ENCODE measurements at places on chromosomes 4 and X.

- no peak for DNase-seq
These were observed 25.1 kb downstream of the UGDH start for GRCh38 chr4:39502019-39502663.

- no peak for DNase-seq
These were observed 12.1 kb downstream of the BMP2K start for GRCh38 chr4:78788007-78788889.

DNA sequence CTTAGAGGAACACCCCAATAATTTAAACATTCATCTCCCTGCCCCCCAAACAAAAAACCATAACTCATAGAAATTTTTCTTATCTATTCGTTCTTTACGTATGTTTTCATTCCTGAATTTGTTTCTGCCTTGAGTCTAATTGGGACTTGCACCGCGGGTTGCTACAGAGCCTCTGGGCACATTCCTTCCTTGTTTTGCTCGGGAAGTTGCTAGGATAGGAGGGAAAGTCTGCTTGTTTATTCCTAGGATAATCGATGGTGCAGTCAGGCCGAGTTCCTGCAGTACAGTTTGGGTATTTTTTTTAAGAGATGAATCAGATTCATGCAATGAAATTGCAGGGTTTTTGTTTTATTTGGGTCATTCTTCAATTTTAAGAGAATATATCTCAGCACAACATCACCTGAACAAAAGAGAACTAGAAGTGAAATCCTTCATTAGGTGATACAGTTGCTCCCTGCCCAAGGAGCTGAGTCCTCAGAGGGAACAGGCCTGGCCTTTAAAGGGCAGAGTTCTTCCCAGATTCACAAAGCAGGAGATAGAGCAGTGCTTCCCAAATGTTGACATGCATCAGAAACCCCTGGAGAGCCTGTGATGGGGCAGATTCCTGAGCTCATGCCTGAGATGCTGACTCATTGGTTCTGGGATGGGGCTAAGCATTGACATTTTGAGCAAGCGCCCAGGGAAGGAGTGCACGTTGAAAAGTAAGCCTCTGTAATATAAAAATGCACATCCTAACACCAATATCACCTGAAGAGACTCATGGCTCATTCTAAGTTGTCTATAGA is 114.9 kb upstream of the FAM9B start:
- DNase-seq: no peak

DNA sequence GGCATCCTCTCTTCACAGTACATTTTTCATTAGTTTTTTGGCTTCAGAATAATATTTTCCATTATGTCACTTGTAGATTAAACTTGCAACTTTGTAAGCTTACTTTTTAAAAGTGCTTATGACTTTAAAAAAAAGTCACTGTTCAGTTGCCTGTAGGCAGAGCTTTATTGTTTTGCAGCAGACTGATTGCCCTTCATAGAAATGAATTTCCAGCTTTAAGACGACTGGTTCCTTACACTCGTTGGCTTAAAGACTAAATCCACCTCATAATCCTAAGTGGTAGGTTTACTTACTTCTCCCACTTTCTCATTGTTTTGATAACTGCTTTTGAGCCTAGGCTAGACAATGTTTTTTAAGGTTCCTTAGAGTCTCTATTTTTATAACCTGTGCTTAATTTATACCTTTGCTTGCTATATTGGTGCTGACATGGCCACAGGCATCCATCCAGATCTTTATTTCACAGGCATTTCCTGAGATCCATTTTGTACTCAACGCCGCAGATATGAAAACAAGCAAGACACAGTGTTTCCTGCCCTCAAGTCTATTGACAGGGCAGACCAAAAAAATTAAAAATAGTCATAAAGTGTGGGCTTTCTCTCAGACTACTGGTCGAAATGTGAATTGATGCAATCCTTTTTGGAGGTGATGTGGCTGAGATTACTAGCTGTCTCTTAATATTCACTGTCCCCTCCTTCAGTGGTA is 12.6 kb upstream of the IL13RA2 start:
- no peak for DNase-seq

GRCh38 chr4:3192827-3193226 is 56.1 kb upstream of the MSANTD1 start:
- no peak for DNase-seq

DNA sequence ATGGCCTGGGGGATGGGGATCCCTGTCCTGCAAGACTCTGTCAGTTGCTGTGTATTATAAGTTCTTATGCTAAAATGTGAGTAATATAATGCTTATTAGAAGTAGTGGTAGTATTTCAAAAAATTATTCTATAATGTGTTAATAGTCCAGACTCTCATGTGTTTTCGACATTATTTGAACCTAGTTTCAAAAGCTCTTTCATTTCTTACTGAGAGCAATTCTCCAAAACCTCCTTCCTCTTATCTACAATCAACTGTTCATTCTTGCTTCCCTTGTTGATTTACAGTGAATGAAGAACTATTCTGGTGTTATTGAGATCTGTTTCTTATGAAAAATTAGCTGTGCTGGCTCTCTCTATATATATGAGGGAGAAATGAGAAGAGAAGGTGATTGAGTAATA is 32.9 kb upstream of the PTPN13 start:
- no peak for DNase-seq

DNA sequence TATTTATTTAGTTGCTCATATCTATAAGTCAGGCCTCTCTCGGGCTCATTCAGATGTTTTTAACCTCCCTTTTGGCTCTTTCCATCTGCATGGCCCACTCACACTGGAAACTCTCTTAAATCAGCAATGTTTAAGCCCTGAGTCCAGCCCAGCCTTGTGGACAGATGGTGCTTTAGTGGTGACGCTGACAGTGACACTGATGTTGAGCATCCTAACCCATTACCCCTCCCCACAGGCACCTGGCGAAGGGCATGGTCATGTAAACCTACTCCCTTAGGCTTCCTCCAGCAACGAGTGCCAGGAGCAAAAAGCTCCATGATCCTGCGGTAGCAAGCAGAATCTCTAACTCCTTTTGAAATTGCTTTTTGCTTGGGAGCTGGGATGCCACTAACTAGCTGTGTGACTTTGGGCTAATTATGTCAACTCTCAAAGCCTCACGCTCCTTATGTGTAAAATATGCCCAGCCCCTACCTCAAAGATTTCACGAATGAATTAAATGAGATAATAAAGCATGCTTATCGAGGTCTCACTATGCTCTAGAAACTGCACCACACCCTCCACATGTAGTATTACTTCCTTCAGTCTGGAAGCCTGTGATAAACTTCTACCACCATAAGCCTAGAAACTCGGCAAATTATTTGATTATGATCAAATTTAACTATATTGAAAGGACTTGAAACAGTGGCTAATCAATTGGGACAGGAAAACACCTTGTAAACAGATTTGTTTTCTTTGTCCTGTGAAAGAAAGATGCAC is 569.4 kb downstream of the BCOR start:
- no peak for DNase-seq

DNA sequence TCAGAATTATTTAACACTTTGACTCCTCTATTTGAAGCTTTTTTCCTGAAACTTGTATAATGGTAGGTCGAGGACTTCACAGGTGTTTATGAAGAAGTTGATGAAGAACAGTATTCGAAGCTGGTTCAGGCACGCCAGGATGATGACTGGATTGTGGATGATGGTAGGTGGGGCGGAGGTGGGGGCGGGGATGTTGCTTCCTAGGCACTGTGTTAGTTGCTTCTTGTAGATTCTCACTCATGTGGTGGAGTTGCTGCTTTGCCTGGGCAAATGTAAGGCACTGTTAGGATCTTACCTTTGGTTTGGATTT is 9.4 kb downstream of the POLA1 start:
- no peak for DNase-seq

- DNase-seq: peak; percentile 52
These were observed 130.1 kb upstream of the TECRL start for GRCh38 chr4:64539234-64539849.

DNA sequence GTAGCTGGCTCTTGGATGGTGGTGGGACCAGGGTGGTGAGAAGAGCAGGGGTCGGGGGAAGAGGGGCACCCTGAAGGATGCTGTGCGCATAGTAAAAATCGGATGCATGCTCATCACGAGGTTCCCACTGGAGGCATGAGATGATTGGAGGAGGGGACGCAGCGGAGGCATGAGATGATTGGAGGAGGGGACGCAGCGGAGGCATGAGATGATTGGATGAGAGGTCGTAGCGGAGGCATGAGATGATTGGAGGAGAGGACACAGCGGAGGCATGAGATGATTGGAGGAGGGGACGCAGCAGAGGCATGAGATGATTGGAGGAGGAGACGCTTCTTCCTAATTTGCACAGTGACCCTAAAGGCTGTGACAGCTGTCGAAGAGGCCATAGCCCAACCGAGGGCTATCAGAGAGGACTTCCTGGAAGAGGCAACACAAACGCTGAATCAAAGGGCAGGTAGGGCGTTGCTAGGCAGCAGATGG is 106.7 kb downstream of the ADRA2C start:
- no peak for DNase-seq

DNA sequence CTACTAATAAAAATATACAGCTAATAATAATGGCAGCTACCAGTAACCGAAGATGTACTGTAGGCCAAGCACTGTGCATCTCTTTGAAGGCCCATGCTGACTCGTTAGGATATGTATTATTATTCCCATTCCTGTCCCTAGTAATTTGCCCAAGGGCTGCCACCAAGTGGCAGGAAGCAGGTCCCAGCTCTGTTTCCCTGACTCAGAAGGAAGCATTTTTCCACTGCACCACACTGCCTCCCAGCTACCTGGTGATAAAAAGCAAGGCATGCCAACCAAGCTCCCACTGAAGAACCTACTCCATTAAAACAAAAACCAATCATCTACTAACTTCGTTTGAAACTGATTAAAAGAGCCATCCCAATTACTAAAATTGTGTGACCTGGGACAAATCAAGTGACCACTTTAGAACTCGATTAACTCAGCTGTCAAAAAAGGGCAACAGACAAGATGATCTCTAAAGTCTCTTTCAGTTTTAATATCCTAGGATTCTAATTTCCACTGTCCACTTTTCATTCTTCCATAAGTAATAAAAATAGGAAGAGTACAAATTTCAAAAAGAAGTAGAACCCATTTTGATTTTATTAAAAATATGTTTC is 24.3 kb upstream of the PGM2 start:
- peak; percentile 68 for DNase-seq

DNA sequence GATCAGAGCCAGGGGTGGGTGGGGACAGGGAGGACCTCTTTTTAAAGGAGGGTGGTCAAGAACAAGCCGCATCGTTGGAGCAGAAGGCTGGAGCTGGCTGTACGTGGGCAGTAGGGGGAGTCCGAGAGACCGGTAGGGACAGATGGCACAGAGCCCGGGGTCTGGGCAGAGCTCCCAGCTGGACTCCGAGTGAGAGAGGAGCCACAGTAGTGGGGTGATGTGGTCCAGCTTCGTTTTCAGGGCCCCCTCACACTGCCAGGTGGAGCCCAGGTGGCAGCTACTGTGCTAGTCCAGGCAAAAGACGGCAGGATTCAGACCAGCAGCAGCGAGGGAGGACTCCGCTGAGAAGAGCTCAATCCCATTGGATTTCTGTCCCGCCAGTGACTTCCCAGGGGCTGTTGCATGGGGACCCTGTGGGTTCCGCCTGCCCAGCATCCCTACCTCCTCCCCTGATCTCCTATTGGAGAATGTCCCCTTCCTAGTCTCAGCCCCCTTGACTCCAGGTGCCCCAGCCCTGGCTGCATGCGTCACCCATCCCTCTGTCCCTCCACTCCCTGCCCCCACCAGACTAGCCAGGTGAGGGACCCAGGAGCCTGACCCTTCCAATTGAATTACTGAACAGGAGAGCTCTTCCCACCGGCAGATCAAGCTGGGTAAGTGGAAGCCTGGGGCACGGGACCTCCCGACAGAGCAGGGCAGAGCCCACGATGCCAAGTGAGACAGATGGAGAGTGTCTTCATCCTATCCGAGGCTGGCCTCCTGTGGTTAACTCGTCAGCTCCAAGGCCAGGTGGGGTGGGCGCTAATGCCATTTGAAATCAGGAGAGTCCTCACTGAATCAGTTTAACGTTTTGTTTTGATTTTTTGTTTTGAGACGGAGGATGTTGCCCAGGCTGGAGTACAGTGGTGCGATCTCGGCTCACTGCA is 2.9 kb downstream of the ARHGAP4 start:
- DNase-seq: peak; percentile 64

DNA sequence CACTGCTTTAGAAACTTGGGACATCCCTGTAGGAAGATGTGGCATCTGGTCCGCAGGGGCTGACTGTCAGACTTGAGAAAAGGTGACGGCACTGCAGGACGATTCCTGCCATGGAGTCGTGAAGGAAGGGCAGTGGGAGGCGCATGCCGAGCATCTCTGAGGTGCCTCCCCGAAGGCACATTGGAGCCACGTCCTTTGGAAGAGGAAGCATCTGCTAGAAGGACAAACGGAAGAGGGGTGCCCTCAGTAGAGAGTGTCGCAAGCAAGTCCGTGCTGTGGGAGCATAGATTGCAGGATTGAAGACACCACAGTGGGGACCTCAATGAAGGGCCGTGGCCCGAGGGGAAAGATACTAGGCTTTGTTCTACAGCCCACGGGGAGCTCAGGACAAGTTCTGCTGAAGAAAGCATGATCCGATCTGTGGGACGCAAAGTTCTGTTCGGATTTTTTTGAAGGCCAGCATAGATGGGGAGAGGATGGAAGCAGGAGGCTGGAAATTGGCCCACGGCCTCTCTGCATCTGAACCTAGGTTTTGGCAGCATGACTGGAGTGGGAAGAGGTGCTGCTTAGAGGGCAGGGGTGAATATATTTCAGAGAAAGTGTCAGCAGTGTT is 24.2 kb upstream of the HELT start:
- DNase-seq: no peak

DNA sequence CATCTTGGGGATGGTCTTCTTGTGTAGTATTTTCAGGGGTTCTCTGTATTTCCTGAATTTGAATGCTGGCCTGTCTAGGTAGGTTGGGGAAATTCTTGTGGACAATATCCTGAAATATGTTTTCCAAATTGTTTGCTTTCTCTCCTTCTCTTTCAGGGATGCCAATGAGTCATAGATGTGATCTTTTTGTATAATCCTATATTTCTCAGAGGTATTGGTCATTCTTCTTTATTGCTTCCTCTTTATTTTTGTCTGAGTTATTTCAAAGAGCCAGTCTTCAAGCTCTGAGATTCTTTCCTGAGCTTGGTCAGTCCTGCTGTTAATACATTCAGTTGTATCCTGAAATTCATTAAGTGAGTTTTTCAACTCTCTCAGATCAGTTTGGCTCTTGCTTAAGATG is 73.1 kb downstream of the MAMLD1 start:
- DNase-seq: no peak

- DNase-seq: no peak
These were observed 67.7 kb downstream of the RWDD4 start for GRCh38 chr4:183591301-183591700.

DNA sequence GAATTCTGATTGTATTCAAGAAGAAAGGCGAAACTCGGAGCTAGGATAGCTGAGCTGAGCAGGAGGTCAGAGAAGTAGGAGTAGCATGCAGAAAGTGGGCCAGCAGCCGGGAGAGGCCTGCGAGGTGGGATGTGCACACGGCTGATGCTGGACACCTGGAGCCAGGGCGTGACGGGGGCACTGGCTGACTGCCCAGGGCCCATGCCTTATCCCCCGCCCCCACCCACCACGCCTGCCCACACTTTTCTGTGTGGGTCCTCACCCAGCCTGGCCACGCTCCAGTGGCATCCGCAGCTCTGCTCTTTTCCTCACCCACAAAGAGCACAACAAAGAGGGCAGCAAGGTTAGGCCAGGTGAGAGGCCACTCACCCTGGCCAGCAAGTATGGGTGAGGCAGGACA is 30.0 kb upstream of the IRF2 start:
- no peak for DNase-seq

Data from colonic mucosa (tissue), 4 donors.